ENCODE measurements at places on chromosomes 3 and 15.
A peak's percentile ranks its signal among the peaks of the same experiment; 100 is the strongest.

- no peak for DNase-seq
Observed at GRCh38 chr3:142278451-142278850, 53.1 kb upstream of the GK5 start.

DNA sequence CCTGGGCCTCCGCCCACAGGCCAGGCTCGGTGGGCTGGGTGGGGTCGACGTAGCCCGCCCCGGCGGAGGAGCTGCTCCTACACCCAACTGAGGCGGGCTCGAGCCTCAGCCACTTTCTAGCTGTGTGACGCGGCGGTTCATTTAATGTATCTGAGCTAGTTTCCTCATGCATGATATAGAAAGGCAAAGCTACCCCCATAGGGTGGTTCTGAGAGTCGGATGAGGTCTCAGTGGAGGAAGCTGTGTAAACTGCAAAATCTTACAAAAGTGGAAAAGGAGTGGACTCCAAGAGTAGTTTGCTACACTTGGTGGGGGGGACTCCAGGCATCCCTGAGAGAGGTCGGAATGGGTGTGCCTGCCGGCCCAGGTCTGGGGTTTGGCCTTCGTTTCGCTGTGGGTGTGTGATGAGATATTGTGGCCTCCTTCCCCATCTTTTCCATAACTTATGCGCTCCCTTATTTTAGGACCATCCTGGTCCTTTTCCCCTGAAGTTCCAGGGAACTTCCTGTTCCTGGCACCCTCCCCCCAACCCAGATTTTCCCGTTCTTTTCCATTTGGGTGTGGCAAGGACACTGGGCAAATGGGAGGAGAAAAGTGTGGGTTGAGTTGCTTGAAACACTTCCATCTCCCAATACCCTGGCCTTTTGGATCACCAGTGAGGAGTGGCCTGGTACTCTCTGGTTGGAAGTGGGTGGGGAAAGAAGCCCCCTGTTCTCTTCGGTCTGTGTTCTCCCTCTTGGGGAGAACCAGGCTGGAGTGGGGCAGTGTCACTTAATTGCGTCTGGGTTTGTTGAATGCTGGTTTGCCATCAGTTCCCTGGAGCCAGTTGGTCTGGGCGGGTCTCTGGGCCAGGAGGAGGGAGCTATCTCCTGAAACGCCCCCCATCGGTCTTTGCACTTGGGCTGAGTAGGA is 1.1 kb downstream of the PDIA5 start:
- no peak for DNase-seq

DNA sequence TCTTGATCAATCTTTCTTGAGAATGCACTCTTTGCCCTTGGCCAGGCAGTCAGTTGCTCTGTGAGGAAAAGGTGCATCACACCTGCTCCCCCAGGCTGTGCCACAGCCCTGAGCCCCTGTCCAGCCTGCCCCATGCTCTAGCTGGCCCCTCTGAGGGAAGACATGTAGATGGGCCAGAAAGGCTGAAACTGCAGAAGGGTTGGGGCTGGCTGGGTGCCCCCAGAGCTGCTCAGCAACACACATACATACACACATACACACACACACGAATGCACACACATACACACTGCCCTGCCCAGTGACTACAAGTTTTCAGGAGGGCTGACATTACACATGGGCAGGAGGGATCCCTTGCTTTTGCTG is 16.4 kb downstream of the TBC1D21 start:
- no peak for DNase-seq

DNA sequence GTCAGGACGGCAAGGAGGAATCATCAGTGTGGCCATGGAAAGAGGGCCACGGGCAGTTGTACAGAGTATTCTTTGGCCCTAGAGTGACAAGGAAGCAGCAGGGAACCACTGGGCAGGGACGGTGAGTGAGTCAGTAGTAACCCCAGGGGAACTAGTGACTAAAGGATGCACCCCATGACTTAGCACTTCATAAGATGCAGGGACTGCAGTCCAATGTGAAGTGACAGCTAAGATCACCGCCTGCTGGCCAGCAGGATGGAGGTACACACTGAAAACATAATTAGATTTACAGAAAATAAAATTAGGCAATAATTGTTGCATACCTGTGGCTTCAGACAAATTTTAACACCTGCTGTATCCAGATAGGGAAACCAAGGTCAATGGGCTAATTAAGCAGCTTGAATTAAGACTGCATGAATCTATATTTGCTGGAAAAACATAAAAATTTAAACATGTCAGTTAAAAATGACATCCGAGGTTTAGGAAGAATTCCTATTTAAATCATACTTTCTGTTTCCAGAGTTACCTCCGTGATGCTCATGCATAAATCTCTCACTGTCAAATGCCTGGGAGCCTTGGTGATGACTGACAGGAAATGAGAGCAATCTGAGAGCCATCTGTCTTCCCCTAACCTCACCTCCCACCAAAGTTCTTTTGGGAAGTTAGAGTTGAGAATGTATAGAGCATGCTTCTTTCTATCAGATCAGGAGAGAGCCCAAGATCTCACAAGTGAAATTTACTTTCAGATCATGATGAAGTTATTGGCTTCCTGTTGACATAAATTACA is 56.5 kb downstream of the DCLK3 start:
- no peak for DNase-seq

DNA sequence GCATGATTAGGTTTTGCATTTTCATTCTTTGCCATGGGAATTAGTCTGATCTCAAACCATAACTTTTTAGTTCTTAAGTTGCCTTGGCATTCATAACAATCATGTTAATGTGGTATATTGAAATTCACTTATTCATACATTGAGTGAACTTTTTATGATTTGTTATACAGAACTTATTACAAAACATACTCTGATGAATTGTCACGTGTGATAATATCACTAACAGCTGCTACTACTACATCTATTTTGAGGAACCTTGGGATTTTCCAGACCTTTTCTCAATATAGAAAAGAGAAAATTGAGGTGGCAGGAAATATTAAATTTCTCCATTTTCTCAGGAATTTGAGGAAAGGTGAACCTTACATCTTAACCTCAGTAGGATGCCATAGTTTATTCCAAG is 9.2 kb downstream of the LXN start:
- DNase-seq = no peak

DNA sequence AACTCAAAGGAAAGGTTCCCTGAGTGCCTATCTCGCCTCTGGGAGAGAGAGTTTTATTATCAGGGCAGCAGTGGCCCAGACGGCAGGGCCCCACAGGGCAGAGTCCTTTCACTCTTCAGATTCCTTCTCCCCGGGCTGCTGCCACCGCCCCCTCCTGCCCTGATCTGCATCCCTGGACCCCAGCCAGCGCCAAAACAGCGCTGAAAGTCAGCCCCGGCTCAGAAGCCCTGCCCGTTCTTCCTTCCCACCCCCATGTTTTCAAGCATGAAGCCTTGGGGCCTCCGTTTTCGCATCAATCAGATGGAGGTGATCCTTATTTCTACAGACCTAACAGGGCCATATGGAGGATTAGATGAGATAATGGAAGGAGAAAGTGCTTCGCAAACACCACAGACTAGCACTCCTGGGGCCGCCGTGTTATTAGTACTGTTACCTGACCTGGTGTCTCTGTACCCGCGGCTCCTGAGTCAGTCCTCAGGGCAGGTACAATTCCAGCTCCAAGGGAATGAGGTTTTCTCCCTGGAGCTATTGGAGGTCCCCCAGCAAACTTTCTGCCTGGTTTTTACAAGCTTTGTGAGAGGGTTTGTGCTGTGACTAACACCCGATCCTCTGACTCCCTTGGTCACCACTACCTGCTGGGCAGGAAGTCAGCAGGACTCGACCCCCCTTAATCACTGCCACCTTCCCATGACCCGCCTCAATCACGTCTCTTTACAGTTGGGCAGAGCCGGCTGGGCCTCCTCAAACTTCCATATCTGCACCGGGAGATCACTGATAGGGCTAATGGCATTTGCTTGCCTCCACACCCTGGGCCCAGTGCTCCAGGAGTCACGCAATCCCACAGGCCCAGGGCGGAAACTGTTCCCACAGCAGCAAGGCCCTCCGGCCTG is 39.5 kb upstream of the TSEN2 start:
- no peak for DNase-seq

DNA sequence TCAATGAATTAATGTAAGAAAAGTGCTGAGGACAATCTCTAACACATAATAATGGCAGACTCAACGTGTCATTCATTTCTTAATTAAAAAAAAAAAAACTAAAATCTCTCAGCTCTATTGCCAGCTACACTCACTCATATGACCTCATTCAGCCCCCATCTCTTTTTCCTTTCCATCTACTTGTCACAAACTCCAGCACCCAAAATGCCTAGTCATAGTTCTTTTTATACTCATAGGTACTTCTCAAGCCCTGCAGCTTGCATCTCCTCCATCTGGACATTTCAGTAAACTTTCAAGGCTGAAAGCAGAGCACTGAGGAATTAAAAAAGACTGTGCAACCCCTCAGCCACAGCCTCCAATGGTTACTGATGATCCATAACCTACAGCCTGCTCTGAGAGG is 109.8 kb downstream of the PLCH1 start:
- no peak for DNase-seq

- no peak for DNase-seq
Observed at GRCh38 chr3:28745436-28745835, 396.8 kb upstream of the AZI2 start.

DNA sequence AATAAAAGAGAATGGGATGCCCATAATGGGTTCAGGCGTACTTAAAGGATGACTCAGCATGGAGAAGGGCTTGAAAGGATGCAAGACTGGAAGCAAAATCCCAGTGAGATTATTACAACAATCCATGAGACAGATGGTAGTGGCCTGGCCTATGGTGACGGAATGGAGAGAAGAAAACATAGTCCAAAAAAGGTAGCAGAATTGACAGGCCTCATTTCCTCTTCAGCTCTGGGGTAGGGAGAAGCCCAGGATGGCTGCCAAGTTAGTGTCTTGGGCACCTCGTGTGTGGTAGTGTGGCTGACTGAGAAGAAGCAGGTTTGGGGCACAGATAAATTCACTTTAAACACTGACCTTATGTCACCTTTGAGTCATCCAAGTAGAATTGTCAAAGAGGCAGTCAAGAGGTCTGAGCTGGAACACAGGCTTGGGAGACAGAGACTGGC is 18.1 kb downstream of the MB21D2 start:
- no peak for DNase-seq

- DNase-seq = no peak
Observed at GRCh38 chr15:29424118-29424517, 154.5 kb upstream of the NSMCE3 start.

DNA sequence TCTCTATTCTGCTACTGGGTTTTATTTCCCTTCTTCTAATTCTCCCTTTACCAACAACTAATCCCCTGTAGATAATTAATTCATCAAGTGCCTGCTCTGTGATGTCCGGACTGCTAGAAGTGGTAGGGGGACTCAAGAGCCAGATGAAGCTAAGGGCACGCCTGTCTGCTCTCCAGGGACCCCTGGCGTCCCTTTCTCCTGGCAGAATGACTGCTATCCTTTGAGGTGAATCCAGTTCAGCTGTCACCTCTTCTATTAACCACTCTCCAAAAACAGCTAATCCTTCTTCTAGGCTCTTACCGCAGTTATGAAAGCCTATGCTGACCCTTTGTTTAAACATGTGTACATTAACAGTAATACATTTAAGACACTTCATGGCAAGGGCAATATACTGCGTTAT is 1.4 kb upstream of the CHRNA7 start:
- no peak for DNase-seq

GRCh38 chr3:113205481-113205880 is 5.9 kb upstream of the BOC start:
- DNase-seq = no peak

GRCh38 chr3:98732286-98733052 is 30.7 kb upstream of the ST3GAL6 start:
- DNase-seq = no peak

GRCh38 chr15:91496754-91497691 is 356.5 kb upstream of the SLCO3A1 start:
- DNase-seq = no peak

DNA sequence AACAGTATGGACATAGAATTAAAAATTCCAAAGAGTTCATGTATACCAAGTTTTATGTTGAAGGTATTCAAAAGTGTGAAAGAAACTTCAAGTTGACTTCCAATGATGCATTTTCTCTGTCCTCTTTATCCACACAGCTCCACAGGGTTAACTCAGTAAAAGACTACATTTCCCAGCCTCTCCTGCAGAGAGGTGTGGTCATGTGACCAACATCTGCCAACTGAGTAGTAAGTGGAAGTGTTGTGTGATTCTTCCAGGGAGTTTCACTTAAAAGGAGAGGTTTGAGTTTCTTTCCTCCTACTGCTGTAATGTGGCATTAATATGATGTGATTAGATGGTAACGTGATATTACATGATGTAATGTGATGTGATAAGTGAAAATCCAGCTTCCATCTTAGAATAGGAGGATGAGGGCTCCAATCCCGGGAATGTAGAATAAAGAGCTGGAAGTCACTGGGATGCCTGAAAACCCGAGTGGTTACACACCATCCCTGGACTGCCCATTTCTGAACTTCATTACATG is 280.6 kb downstream of the ARRDC4 start:
- no peak for DNase-seq

GRCh38 chr3:170584585-170585007 is 1.3 kb downstream of the SLC7A14 start:
- no peak for DNase-seq

DNA sequence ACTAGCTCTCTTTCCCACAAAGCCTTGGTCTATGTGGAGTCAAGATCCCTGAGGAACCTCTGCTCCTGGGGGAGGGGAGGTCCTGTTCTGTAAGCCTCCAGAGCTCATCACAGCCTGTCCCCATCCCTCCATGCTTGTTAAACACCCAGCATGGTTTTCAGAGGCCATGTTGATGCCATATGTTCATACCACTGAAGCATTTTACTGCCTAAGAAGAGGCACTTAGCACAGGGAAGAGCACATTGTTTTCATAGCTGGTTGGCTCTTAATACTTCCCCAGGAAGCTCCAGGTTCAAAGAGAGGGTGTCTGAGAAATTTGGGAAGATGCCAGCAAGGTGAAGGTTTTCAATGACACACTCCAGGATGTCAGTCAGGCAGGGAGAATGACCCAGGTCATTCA is 25.6 kb downstream of the CPNE4 start:
- DNase-seq = no peak

- DNase-seq = peak; percentile 38
Observed at GRCh38 chr3:49158103-49158709, 7.9 kb downstream of the CCDC71 start.

DNA sequence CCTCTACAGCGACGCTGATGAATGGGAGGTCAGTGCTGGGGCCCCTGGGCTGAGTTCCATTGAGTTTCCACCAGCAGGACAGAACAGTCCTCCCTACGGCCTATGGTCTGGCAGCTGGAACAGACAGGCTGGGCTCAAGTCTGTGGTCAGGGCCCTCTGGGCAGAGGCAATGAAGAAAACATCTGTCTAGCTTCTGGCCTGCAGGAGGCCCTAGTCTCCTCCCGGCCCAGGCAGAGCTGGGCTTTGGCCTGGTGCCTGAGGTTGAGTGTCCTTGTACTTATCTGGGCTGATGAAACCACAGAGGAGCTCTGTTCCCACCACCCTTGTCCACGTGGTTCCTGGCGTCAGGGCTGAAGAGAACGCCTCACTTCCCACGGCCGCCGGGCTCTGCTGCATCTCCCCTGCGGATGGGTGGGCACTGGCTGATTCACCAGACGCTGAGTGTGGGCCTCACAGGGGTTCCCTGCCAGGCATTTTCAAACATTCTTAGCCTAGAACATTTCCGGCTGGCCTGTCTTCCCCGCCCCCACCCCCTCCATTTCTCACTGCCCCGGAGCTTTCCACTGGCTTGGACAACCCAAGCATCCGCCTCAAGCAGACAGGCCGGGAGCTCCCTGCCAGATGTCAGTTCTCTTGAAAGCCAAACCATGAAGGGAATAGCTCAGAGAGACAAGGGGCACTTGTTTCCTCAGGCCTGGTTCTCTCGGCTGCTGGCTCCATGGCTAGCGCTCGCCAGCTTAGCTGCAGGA is 20.3 kb downstream of the PPCDC start:
- DNase-seq = no peak

Measured in activated T-helper 1 cell treated with Interleukin-2 at 50 U/mL for 16 hours (primary cell).